ENCODE measurements at places on chromosomes 4 and X.

- peak; percentile 63 for DNase-seq
These were observed 669 bp upstream of the PHKA2 start for GRCh38 chrX:18984381-18985185.

- DNase-seq = no peak
These were observed 98.3 kb downstream of the RAPGEF2 start for GRCh38 chr4:159201168-159201567.

DNA sequence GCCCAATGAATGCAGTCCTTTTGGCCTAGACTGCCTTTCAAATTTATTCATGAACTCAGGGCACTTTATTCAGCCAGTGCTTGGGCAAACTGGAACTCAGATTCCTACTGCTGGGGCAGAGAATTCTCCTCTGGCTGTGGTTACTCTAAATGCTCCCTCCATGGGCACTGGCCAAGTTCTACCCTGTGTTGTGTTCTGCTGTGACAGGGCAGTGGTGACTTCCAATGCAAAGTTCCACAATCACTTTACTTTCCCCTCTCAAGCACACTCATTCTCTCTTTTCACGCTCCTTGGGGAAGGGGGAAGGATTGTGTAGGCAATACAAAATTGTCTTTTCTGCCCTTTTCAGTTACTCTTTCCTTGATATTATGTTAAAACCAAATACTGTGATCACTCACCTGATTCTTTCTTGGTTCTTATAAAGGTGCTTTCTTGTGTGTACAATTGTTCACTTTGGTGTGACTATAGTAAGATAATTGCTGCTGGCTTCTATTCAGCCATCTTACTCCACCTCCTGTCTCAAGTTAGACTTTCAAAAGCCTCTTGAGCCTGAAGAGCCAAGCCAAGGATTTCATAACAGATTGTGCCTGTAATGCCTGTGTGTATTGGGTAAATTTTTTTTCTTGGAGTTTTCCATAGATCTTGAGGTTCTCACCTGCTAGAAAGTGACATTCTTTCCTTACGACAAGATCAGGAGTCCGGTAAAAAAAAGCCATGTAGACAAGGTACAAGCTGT lies 1078.6 kb downstream of the FAM133A start:
- no peak for DNase-seq

GRCh38 chrX:130120321-130120731 lies 10.0 kb upstream of the ELF4 start:
- no peak for DNase-seq

- DNase-seq = no peak
These were observed 174.6 kb downstream of the SHOX start for GRCh38 chrX:805103-805670.

DNA sequence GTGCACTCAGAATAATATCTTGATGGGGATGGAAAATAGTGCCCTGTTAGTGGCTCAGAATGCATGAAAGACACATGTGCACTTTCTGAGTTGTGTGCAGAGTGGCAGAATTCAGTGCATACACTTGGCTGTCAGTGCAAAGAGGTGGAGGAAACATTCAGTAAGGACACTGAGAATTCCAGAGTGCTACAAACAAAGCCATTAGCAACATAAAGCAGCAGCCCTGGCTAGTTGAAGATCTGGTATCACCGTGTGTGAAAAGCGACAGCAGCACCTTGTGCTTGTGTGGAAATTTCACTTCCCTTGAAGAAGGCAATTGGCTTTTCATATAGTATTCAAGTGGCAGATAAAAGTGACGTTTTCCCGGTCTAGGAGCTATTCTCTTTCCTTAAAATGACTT lies 810.4 kb downstream of the TRIML1 start:
- no peak for DNase-seq

GRCh38 chr4:121189326-121190215 lies 25.4 kb upstream of the TNIP3 start:
- DNase-seq = no peak

DNA sequence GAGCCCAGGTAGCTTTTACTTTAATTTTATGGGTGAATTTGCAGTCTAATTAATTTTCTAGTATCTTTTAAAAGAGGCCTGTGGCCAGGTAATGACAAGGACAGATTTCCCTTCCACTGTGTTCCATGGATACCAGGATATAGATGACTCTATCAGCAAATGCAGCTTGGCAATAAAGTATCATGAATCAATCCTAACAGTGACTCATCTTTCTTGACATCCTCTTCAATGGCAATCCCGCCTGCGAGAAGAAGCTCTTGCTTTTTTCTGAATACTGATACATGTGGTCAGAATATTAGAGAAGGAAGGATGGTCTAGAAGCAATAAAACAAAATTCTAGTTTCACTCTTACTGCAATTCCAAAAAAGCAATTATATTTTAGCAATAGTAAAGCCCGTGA lies 267.8 kb downstream of the DTHD1 start:
- no peak for DNase-seq

GRCh38 chr4:7009564-7009963 lies 33.6 kb upstream of the TADA2B start:
- DNase-seq = no peak

GRCh38 chr4:84319124-84319523 lies 180.0 kb downstream of the NKX6-1 start:
- peak; percentile 16 for DNase-seq

DNA sequence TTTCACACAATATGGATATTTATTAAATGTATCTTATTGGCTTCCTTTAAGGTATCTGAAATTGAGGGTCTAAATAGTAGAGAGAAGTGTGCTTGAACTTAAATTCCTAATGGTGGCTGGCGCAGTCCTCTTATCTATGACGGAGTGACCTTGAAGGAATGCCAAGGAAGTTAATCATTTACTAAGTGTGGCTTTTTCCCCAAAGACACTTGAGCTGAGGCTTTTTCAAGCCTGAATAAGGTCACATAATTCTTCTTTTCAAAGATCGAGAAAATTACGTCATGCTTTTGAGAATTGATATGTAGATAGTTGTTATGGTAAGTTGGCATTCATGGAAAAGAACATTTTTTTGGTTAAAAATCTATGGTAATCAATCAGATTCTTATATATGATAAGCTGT lies 11.7 kb upstream of the PRPS2 start:
- peak; percentile 54 for DNase-seq

GRCh38 chr4:4866124-4866865 lies 6.8 kb downstream of the MSX1 start:
- DNase-seq = no peak

DNA sequence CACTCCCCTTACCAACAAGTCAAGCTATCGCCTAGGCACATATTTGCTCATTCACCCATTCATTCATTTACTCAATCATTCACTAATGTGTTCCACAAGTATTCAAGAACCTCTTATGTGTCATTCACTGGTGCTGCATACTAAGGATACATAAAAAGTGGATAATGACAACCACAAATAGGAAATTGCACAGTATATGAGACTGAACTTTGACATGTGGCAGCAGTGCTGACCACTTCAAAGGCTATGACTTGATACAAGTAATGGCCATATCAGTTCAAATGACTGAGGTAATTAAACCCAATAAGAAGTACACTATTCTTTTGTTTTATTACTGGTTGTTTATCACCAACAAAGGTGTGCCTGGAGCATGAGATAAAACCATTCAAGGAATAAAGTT lies 282.5 kb downstream of the KLHL13 start:
- no peak for DNase-seq

- peak; percentile 86 for DNase-seq
These were observed 10.6 kb upstream of the CCNG2 start for GRCh38 chr4:77146186-77147078.

GRCh38 chr4:13415068-13415785 lies 68.9 kb downstream of the RAB28 start:
- DNase-seq = no peak

GRCh38 chrX:118536687-118537461 lies 41.3 kb downstream of the DOCK11 start:
- DNase-seq = peak; percentile 69

DNA sequence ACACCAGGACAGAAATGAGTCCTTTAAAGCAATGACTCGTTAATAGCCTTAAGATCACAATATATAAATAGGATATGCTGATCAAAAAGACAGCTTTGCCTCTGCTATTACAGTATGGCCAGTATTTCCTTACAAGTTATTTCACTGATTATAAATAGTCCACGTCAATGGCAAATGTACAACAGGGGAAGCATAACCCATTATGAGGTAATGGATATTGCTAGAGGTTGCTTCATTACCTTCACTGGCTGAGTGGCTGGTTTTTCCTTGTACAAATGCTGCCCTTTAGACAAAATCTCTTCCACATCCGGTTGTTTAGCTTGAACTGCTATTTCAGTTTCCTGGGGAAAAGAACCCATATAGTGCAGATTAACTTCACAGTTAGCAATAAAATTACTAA lies 764.6 kb upstream of the FTHL17 start:
- DNase-seq = no peak

DNA sequence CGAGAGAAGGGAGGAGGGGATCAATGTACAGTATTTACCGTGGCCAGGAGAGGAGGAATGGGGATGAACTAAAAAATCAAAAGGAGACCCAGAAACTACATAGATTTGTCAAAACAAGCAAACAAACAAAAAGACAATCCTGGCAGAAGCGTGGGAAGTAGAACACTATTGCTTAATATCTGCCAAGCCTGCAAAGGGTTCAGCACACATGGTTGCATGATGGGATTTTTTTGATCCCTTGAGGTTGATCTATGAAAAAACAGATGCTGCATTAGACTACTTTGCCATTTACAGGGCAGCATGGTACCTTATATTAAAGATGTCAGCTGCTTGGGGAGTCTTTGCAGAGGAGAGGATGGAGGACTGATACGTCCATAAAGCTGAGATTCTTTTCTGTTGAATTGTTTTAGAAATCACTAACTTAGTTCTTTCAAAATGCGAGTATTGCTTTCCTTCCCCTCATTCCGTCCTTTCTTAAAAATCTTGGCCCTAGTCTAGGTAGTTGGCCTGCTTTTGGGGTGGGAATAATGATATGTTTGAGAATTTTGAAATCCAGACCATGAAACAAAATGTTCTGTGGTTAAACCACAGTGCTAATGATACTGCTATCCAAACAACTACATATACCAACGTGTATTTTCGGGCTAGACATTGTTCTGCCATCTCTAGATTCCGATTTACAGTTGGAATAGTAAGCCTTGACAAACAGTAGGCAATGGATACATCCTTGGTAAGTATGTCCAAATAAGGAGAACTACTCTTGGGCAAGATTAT lies 39.6 kb upstream of the TMEM150C start:
- peak; percentile 31 for DNase-seq

GRCh38 chrX:50327235-50327634 lies 122.7 kb downstream of the CCNB3 start:
- DNase-seq = no peak

GRCh38 chr4:44493924-44494323 lies 45.3 kb upstream of the KCTD8 start:
- peak; percentile 6 for DNase-seq

DNA sequence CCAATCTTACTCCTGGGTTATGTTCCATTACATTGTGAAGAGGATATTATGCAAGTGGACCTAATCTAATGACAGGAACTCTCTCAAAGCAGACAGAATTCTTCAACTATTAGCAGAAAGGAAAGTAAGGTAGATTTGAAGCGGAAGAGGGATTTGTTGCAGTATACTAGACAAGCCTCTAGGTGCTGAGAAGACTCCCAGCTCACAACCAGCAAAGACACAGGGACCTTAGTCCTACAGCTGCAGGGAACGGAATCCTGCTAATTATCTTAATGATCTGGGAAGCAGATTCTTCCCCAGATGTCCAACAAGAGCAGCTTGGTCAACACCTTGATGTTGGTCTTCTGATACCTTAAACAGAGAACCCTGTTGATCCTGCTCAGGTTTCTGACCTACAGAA lies 73.6 kb downstream of the STK32B start:
- DNase-seq = no peak

GRCh38 chrX:119638725-119639471 lies 32.7 kb upstream of the NKRF start:
- no peak for DNase-seq

DNA sequence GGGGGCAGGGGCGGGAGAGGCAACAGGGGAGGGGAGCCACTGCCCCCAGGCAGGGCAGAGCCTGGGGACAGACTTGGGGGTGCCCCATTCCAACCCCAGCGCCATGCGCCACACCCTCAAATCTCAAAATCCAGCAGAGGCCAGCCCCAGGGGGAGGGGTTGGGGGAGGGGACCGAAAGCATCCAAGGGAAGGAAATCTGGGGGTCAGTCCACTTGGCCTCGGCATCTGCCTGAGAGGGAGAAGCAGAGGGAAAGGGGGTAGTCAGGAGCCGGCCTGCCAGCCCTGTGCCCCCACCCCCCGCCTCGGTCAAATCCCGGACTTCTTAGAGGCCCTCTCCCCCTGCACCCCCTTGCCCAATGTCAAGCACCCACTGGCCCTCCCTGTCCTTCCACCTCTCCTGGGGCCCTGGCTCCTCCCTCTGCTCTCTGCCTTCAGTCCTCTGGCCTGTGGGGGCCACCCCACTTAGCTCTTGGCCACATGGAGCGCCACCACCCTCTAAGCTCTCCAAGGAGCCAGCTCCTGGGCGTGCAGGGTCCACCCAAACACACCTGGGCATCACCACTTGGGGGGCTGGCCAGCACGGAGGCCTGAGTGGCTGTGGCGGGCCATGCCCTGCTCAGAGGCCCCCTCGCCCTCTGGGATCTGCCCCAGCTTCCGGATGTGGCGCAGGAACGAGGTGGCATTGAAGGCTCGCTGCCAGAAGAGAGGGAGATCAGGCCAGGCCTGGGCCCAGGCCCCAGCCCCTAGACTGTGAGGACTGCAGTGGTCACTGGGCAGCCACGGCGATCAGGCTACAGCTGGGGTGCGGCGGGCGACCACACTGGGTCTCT lies 3.5 kb downstream of the PNCK start:
- DNase-seq = no peak

DNA sequence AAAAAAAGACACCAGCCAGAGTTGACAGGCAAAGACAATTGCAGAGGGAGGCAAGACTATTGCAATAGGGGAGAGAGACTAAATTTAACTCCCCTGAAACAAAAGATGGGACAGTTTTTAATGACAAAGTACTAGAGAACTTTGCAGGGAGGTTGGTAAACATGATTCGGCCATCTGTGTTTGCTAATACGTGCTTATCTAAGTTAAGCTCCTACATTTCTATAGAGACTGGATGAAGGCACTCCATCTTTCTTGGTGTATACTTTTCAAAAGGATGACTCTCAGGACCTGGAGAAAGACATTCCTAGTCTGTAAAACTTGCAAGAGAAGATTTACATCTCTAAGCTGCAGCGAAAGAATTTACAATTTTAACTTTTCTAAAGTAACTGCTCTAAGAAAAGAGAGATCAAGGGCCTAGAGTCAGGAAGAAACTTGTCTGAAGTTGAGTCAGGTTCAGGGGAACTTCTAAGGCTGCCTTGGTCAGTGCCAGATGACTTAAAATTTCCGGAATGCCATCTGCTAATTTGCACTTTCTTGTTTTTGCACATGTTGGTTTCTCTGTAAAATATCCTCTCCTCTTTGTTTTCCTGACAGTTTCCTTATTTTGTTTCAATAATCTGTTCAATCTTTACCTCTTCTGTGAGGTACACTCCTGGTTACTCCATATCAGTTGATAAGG lies 10.6 kb downstream of the ADAM29 start:
- DNase-seq = no peak

GRCh38 chr4:1225272-1226143 lies 23.4 kb downstream of the CTBP1 start:
- no peak for DNase-seq

GRCh38 chrX:148311544-148311943 lies 188.9 kb upstream of the AFF2 start:
- no peak for DNase-seq

- DNase-seq = no peak
These were observed 44.4 kb downstream of the DIAPH2 start for GRCh38 chrX:96729053-96729452.

- DNase-seq = no peak
These were observed 2.4 kb downstream of the ZNF275 start for GRCh38 chrX:153336121-153336894.
